Keratinocyte (primary cell): ENCODE measurements at places on chromosomes 4 and X. TPM values are rescaled to one million over a fixed set of nuclear protein-coding genes. Genes with fewer than 3 reads are reported as not detected.

DNA sequence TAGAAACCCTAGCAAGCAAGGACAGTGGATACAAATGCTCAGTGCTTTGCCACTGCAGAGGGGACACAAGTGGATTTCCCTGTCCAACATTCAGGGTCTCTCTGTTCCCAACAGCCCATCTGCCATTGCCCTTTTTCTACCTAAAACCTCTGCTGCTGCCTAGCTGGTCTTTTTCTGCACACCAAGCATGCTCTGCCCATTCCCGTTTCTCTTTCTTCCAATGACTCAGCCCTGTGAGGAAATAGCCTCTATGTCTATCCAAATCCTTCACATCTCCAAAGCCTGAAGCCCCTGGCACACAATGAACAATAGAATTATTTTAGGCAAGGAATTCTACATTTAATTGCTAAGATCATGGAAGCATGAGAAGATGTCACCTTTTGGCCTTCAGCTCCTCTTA, 5.7 kb upstream of the AMELX start:
- no peak for DNase-seq

GRCh38 chr4:26032630-26033317, 118.8 kb downstream of the SMIM20 start:
- no peak for DNase-seq

DNA sequence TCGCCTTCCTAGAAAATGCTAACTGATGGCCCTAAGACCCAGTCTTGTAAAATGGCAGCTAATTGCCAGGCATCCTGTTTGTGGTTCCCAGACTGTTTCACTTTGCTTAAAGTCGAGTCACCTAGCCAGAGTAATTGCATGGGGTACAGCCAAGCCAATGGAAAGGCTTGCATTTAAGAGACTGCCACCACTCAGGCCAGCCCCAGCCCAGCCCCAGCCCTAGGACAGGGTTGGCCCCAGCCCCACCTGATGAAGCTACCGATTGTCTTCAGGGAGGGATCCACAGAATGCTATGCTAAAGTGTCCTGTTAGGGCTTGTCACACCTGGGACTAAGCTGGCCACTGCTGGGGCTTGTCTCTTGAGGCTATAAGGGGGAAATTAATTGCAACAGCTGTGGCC, 194.6 kb upstream of the KLF3 start:
- no peak for DNase-seq

Gene PDGFRA
- 0.22 to 0.40 TPM (median 0.27 TPM) in 3 replicates for polyA plus RNA-seq
